ENCODE measurements at places on chromosomes 6 and 20.

GRCh38 chr6:141808662-141809061 lies 324.1 kb upstream of the GJE1 start:
- no peak for DNase-seq
- no peaks in the 10 kb centered on the region for H3K27me3 ChIP-seq
- no peak overlapping the region for H3K27ac ChIP-seq

GRCh38 chr6:156919814-156920369 lies 142.7 kb downstream of the ARID1B start:
- H3K4me1 ChIP-seq, result peaks cover 53% of the 10 kb centered on the region
- H3K27ac ChIP-seq, result no peak overlapping the region
- H3K27me3 ChIP-seq, result no peaks in the 10 kb centered on the region
- DNase-seq, result no peak
- no peaks in the 10 kb centered on the region for H3K36me3 ChIP-seq
- H3K4me3 ChIP-seq, result no peak overlapping the region

- no peaks in the 10 kb centered on the region for H3K36me3 ChIP-seq
- H3K4me1 ChIP-seq, result peaks cover 61% of the 10 kb centered on the region
- no peaks in the 10 kb centered on the region for H3K27me3 ChIP-seq
Measured at GRCh38 chr6:42448927-42449659, 2.6 kb downstream of the TRERF1 start.

DNA sequence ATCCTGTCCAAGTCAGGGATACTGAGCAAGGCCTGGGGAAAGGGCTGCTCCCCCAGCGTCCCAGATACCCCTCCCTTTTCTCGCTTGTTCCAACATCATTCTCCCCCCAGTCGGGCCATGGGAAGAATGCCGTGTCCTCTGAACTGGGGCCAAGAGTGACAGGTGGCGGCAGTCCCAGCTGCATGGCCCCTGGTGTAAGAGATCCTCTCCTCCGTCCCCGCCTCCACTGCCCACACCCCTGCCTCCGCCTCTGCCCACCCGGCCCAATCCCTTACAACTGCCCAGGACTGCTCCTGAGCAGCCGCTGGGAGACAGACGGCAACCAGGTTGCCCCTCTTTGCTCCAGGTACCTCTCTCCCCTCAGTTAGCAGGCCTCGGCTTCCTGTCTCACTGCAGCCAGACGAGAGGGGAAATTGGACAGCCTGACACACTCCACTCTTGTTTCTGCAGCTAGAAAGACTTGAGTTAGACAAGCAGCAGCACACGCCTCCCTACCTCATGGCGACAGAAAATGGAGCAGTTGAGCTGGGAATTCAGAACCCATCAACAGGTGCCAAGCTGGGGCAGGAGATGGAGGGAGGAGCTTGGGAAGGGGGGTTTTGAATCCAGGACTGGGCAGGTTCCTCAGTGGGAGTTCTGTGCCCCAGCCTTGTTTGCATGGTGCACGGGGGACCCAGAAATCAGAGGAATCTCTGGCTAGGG lies at the start of gene MYLK2:
MYLK2 (plus strand) TSS at position 274 of the 702 bp plus-strand sequence; CDS start at position 499, 225 bp downstream.
- H3K27ac ChIP-seq, result no peak within 1 kb of the TSS
- no peak for DNase-seq
- no peaks in the 10 kb centered on the region for H3K36me3 ChIP-seq
- H3K4me3 ChIP-seq, result no peak within 1 kb of the TSS
- H3K27me3 ChIP-seq, result no peaks in the 10 kb centered on the region

DNA sequence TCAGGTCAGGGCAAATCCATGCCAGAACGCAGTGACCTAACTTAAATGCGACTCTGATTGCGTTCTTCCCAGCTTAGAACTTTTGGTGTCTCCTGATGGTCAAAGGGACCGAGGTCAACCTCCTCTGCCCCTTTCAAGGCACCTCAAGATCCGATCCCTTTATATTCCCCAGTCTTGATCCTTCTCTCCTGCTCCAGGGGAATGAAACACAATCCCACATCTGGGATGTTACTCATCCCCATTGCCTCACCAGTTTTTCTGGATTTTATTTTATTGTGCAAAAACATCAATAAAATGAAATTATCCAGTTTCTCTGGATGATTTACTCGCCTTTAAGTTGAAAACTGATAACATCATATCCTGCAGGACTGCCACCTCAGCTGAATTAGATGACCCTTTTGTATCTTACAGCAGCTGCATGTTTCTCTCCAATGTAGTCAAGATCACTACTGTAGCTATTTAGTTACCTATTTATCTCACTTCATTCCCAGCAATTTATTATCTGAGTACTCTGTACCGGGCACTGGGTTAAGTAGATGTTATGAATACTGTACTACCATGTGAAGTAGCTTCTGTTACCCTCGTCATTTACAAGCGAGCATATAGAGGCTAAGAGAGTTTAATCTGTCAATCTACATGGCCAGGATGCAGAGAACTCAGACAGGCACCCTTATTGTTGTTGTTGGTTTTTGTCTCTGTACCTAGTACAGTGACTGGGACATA lies 44.0 kb downstream of the IRAK1BP1 start:
- H3K36me3 ChIP-seq, result no peaks in the 10 kb centered on the region
- peaks cover 38% of the 10 kb centered on the region for H3K4me1 ChIP-seq
- H3K27me3 ChIP-seq, result no peaks in the 10 kb centered on the region

DNA sequence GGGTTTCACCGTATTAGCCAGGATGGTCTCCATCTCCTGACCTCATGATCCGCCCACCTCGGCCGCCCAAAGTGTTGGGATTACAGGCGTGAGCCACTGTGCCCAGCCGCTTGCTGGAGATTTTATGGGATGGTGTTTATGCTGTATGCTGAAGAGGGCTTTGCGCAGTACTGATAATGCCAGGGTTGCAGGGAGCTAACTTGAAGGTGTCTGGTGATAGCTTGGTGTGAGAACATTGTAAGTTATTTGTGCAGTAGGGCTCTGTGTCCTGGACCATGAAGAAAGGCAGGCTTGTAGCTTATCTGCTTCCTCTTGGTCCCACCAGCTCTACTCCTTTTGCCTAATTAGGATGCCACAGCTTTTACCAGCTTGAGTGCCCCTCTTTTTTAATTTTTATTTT lies 157.0 kb upstream of the DTNBP1 start:
- no peak for DNase-seq
- H3K27me3 ChIP-seq, result no peaks in the 10 kb centered on the region
- no peak overlapping the region for H3K27ac ChIP-seq
- H3K4me1 ChIP-seq, result no peaks in the 10 kb centered on the region
- H3K36me3 ChIP-seq, result no peaks in the 10 kb centered on the region
- H3K4me3 ChIP-seq, result no peak overlapping the region

All from vagina (tissue), 2 donors.